ENCODE measurements at places on chromosomes 4 and X.

- no peak for DNase-seq
Observed at GRCh38 chr4:4730249-4730648, 129.2 kb upstream of the MSX1 start.

DNA sequence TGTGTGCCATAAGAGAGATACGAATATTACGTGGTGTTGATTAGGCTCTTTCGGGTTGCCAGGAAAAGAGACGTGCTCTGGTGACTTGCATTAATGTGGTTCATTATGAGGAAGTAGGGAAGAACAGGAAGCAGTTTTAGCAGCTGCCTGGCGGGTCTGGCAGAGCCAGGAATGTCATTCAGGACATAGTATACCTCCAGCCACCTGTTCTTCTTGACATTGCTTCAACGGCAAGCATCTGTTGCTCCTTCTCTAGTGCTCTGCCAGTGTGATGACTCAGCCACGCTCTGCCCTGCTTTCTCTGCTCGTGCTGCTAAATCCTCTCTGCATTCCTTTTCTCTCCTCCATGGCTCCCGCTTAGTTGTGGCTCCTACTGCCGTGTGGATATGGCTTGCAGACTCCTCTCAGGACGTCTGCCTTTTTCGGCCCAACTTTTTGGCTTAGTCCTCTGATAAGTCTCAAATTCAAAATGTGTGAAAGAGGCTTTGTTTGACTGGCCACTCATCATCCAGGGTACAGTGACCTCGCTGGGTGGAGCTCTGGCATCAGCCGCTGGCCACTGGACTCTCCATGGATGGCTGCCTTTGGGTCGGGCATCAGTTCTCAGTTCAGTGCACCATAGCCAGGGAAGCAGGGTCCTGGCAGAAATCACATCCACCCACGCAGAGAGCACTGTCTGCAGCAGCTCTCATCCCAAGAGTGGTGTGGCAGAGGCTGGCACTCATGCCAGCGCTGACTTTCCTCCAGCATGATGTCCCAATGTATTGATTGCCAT, 89.3 kb upstream of the KLF3 start:
- no peak for DNase-seq

GRCh38 chr4:114091546-114091945, 112.1 kb upstream of the ARSJ start:
- DNase-seq: no peak

GRCh38 chr4:183256756-183257385, 63.2 kb downstream of the CLDN22 start:
- DNase-seq: no peak

DNA sequence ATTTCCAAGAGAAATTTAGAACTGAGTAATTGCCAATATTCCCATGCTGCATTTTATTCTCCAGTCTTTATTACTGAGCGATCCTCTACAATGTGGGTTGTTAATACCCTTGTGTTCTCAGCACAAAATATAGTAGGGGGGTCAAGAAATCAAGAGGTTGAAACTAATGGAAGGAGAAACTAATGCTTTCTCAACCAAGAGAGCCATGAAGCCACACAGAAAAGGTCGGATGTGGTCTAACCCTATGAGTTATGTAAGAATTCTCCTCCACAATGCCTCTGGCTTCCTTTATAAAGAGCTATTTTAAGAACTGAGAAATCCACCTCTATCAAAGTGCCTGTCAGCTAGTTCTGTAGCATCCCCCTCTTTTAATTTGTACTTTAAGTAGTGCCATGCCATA, 268.5 kb downstream of the CHIC1 start:
- no peak for DNase-seq

DNA sequence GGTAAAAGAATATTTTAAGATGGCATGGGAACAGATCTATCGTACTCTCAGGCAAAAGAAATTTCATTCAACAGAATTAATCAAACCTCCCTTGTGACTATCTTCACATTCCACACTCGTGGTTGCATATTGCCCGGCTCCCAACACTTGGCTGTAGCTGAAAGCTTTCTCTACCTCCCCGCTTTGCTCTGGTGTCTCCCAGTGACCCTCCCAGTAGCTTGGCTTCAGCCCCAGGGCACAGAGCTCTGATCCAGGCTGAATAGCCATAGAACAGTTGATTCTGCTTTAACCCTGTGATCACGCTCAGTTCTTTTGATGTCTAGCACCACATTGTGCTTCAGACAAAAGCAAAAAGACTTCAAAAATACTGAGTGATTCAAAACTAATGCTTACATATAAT, 24.6 kb downstream of the SLC7A11 start:
- no peak for DNase-seq

DNA sequence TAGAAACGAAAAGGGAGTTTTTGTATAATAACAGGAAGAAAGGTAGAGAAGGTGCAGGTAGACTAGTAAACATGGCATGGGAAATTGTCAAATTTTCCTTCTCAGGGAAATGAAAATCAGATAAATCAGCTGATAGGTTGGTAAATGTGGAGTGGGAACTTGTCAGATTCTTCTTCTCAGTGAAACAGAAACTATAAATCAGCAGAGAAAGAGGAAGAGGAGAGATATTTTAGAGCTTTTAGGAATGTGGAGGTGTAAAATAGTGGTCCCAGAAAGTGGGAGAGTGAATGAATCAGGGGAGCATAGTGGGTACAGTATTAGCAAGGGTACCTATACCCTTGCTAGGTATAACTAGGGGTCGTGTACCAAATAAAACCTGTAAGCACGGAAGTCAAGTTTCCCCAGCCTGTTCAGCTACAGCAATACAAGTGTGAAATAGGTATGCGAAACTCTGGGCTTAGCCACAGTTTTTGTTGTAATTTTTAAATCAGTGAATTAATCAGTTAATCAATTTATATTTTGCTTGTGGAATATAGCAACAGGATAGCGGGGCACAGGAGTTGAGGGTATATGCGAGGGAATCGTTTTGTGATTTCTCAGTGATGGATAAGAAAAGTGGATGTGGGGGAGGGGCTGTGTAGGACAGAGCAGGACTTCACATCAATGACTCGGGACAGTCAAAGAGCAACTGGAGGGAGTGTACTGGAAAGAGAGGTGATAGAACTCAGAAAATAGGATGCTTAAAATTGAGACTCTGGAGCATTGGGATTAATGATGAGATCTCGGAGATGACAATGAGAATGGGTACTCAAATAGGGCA, 561.5 kb downstream of the INPP4B start:
- DNase-seq: no peak

DNA sequence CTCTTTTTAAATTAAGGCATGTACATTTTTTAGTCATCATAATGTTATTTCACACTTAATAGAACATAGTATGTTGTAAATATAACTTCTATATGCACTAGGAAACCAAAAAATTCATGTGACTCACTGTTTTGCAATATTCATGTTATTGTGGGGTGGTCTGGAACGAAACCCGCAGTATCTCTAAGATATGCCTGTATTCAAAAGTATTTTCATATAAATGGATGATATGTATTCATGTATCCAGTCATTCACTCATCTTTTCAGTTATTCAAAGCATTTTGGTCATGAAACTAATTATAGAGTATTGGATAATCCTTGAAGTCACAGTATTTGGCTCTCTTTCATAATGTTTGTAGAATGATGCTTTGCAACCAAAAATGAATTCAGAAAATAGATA, 168.1 kb downstream of the HS6ST2 start:
- DNase-seq: no peak

Data from fibroblast of skin of left biceps (primary cell).